Mesenchymal stem cell (in vitro differentiated cells and primary cell): ENCODE measurements at places on chromosomes 6 and 20.
A peak's percentile ranks its signal among the peaks of the same experiment; 100 is the strongest.

- no peak overlapping the region for H3K4me3 ChIP-seq
- H3K27ac ChIP-seq, result no peak overlapping the region
- DNase-seq, result no peak
- H3K4me1 ChIP-seq, result no peaks in the 10 kb centered on the region
Observed at GRCh38 chr6:159427771-159428170, 258.6 kb downstream of the FNDC1 start.

DNA sequence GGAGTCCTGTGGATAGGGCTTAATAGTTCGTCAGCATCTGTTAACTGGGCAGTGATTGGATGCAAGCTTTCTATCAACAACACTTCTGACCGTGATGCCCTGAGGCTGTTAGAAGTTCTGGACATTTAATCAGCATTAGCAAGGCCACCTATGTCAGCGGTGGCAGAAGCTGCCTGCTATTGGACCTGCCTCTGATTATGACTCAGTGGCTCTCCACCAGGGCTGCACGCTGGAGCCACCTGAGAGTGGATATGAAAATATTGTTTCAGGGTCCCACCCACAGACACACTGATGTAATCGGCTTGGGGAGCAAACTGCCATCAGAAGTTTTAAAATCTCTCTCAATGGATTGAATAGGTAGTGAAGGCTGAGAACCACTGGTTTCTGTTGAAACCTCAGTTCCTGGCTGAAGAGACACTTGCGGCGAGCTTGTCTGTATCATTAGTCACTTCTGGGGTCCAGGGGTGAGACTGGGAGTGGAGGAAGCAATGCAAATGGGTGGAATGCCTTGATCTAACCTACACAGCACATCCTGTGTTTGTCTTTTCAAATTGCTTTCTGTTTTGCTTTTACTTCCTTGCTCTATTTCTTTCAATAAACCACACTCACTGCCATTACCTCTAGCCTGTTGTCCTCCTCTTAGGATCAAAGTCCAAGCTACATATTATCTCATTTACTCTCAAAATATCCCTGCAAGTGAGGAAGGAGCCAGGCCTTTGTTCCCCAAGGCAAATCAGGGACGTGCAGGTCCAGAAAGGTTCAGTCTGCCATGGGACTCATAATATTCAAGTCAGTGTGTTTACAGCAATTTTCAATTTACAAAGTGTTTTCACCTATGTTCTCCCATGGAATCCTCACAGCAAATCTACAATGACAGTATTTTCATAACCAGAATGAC lies 4.2 kb downstream of the CLIC5 start:
- no peaks in the 10 kb centered on the region for H3K36me3 ChIP-seq
- no peak overlapping the region for H3K4me3 ChIP-seq
- H3K4me1 ChIP-seq, result peaks cover 14% of the 10 kb centered on the region

DNA sequence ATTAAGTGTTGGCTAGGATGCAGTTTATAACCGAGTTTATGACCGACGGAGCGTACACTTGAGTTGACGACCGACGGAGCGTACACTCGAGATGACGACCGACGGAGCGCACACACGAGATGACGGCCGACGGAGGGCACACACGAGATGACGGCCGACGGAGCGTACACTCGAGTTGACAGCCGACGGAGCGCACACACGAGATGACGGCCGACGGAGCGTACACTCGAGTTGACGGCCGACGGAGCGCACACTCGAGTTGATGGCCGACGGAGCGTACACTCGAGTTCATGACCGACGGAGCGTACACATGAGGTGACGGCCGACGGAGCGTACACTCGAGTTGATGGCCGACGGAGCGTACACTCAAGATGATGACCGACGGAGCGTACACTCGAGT lies 119.8 kb downstream of the HUS1B start:
- no peak overlapping the region for H3K4me3 ChIP-seq
- DNase-seq, result no peak
- peaks cover 25% of the 10 kb centered on the region for H3K36me3 ChIP-seq
- no peaks in the 10 kb centered on the region for H3K27me3 ChIP-seq
- H3K4me1 ChIP-seq, result peaks cover 2% of the 10 kb centered on the region
- H3K27ac ChIP-seq, result no peak overlapping the region

DNA sequence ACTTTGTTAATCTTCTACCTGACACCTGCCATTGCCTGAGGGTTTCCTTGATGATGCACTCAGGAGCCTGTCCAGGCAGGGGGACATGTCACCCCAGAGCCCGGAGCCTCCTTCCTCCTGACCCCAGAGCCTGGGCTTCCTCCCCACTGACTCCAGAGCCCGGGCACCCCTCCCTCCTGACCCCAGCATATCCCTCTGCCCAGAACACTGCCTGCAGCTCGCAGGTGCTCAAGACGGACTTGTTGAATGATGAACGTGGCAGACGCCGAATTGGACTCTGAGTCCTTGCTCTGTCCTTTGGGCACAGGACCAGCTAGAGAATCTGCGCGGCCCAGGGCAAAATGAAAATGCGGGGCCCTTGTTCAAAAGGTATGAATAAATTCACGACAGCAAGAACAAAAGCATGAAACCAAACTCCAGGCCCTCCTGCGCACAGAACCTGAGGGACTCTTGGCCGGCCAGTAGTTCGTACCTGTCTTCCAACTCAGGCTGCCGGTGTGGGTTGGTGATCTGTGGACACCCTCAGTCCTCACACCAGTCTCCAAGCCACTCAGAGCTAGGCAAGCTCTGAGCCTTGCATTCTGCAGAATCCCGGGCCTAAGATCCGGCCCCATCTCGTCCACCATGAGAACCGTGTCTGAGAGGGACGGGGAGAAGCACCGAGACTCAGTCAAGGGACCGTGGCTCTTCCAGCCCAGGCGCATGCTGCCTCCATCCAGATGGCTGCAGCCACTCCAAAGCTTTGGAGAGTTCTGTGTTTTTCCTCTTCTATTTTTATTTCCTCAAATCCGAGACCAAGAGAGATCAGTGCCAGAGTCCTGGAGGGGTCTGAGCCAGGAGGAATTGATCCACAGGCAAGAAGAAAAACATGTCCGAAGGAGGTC lies 104.7 kb downstream of the BMP7 start:
- H3K36me3 ChIP-seq, result no peaks in the 10 kb centered on the region
- no peak for DNase-seq

- no peaks in the 10 kb centered on the region for H3K36me3 ChIP-seq
- no peak overlapping the region for H3K4me3 ChIP-seq
- H3K27ac ChIP-seq, result no peak overlapping the region
- peak; percentile 59 for DNase-seq
- peaks cover 72% of the 10 kb centered on the region for H3K27me3 ChIP-seq
Observed at GRCh38 chr6:30411515-30412207, 66.7 kb downstream of the RPP21 start.

GRCh38 chr20:59788811-59789397 lies 144.5 kb downstream of the SYCP2 start:
- H3K36me3 ChIP-seq, result no peaks in the 10 kb centered on the region
- no peak overlapping the region for H3K4me3 ChIP-seq
- DNase-seq, result no peak
- H3K4me1 ChIP-seq, result no peaks in the 10 kb centered on the region
- H3K27ac ChIP-seq, result no peak overlapping the region

- no peaks in the 10 kb centered on the region for H3K36me3 ChIP-seq
- H3K4me1 ChIP-seq, result peaks cover 6% of the 10 kb centered on the region
- DNase-seq, result no peak
- H3K27ac ChIP-seq, result no peak overlapping the region
- no peak overlapping the region for H3K4me3 ChIP-seq
- H3K27me3 ChIP-seq, result no peaks in the 10 kb centered on the region
Observed at GRCh38 chr20:38631155-38632022, 29.8 kb downstream of the ARHGAP40 start.

DNA sequence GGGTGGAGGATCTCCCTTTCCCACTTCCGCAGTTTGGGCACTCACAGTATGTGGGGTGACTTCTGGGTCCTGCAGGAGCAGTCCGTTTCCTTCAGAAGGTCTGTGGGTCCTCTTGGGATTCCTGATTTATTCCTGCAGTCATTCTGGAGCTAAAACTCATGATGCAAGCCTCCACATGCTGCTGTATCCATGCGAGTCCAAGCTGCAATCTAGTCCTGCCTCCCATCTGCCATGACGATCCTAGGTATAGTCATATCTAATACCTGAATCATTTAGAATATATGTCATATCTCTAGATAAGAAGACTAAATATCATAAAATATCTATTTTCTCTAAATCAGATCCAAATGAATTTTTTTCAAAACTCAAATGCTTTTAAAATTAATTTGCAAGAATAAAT lies 103.4 kb upstream of the AHI1 start:
- H3K27ac ChIP-seq, result no peak overlapping the region
- no peaks in the 10 kb centered on the region for H3K27me3 ChIP-seq
- H3K4me3 ChIP-seq, result no peak overlapping the region
- DNase-seq, result no peak

GRCh38 chr20:11136691-11137090 lies 462.9 kb upstream of the JAG1 start:
- no peaks in the 10 kb centered on the region for H3K27me3 ChIP-seq
- H3K27ac ChIP-seq, result peak overlapping the region; percentile 41
- H3K4me3 ChIP-seq, result no peak overlapping the region
- H3K4me1 ChIP-seq, result peaks cover 5% of the 10 kb centered on the region

- H3K36me3 ChIP-seq, result no peaks in the 10 kb centered on the region
- H3K4me3 ChIP-seq, result no peak overlapping the region
- no peak for DNase-seq
- no peaks in the 10 kb centered on the region for H3K27me3 ChIP-seq
Observed at GRCh38 chr6:9205645-9206044, 770.3 kb upstream of the SLC35B3 start.

DNA sequence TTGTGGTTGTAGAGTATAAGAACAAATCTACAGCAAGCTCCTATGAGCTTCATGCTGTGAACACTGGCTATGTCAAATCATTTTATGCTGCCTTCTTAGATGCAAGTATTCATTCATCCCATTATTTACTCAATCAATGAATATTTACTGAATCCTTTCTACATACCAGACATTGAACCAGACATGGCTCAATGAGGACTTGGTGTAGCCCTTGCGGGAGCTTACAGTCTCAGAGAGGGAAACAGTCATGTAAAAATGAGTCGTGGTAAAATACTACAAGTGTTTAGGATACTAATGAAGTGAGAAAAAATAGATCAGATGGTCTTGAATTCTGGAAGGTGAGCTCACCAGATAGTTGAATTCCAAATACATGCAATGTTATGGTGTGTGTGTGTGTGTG lies 44.8 kb upstream of the ENPP1 start:
- DNase-seq, result peak; percentile 21
- H3K27ac ChIP-seq, result no peak overlapping the region
- H3K4me3 ChIP-seq, result no peak overlapping the region
- H3K4me1 ChIP-seq, result no peaks in the 10 kb centered on the region
- no peaks in the 10 kb centered on the region for H3K27me3 ChIP-seq

- H3K27me3 ChIP-seq, result no peaks in the 10 kb centered on the region
- H3K36me3 ChIP-seq, result no peaks in the 10 kb centered on the region
- no peak overlapping the region for H3K4me3 ChIP-seq
Observed at GRCh38 chr6:108365478-108365877, 70.6 kb downstream of the AFG1L start.

- H3K36me3 ChIP-seq, result no peaks in the 10 kb centered on the region
- H3K27me3 ChIP-seq, result no peaks in the 10 kb centered on the region
- H3K4me3 ChIP-seq, result no peak overlapping the region
Observed at GRCh38 chr6:123456836-123457235, 179.9 kb downstream of the TRDN start.

GRCh38 chr6:128848212-128848935 lies 34.6 kb upstream of the LAMA2 start:
- H3K36me3 ChIP-seq, result no peaks in the 10 kb centered on the region
- DNase-seq, result peak; percentile 47
- H3K4me3 ChIP-seq, result no peak overlapping the region
- no peaks in the 10 kb centered on the region for H3K27me3 ChIP-seq
- H3K4me1 ChIP-seq, result no peaks in the 10 kb centered on the region

GRCh38 chr6:55963301-55963700 lies 87.9 kb upstream of the BMP5 start:
- H3K36me3 ChIP-seq, result no peaks in the 10 kb centered on the region
- H3K4me1 ChIP-seq, result no peaks in the 10 kb centered on the region

GRCh38 chr6:139112146-139112545 lies 22.7 kb upstream of the HECA start:
- H3K36me3 ChIP-seq, result no peaks in the 10 kb centered on the region
- H3K27me3 ChIP-seq, result peaks cover 2% of the 10 kb centered on the region
- DNase-seq, result no peak
- H3K4me1 ChIP-seq, result no peaks in the 10 kb centered on the region
- H3K4me3 ChIP-seq, result no peak overlapping the region

DNA sequence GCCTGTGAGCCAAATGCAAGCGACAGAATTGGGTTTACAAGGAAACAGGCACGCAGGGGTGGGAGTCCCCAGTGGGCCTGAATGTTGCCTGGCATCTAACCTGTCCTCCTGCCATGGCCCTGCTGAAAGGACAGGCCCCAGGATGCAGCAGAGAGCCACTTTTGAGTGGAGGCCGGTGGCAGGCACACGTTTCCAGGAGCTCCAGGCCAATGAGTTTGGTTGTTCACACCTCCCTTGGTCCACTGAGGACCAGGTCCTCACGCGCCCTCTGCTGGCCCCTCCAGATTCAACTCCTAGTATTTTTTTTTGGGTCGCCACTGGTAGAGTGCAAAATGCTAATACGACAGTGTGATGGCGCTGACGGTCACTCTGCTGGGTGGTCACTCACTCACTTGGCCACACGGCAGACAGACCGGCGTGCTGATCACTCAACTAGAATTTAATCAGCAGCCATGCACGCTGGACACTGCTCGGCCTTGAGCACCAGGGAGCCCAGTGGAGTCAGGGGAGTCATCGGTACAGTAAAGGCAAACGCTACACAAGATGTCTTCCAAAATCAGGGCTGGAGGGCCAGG lies 81.7 kb upstream of the NFATC2 start:
- no peaks in the 10 kb centered on the region for H3K27me3 ChIP-seq
- peaks cover 4% of the 10 kb centered on the region for H3K4me1 ChIP-seq

- no peak for DNase-seq
- H3K4me3 ChIP-seq, result no peak overlapping the region
- no peaks in the 10 kb centered on the region for H3K27me3 ChIP-seq
- no peak overlapping the region for H3K27ac ChIP-seq
- no peaks in the 10 kb centered on the region for H3K4me1 ChIP-seq
- no peaks in the 10 kb centered on the region for H3K36me3 ChIP-seq
Observed at GRCh38 chr6:167996424-167997199, 859 bp upstream of the KIF25 start.

DNA sequence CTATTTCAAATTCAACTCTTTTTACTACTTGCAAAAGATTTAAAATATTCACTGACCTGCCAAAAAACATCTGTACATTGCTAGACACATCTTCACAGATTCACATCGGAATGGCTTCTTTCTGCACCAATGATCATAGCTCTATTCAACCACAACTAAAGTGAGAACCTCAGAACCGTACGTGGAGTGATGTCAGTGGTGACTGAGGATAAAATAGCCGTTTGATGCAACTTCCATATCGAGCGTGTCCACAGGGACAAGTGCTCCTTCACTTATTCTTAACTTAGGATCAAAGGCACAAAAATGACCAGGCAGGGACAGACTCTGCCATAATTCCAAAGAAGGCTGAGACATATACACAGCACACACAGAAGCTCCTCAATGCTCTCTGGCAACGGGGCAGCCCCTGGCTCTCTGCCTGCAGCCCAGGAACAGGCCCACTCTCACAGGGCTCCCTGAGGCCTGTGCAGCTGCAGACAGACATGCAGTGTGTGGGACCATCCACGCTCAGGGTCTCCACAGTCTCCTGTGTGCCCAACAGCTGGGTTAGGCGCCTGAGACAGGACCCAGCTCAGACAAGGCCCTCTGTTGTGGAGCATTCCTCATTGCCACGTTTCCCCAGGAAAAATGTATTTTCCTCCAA lies 22.8 kb downstream of the FYN start:
- no peak overlapping the region for H3K27ac ChIP-seq
- no peaks in the 10 kb centered on the region for H3K27me3 ChIP-seq
- H3K36me3 ChIP-seq, result no peaks in the 10 kb centered on the region
- H3K4me1 ChIP-seq, result peaks cover 12% of the 10 kb centered on the region
- H3K4me3 ChIP-seq, result no peak overlapping the region
- DNase-seq, result no peak
